DMS 273 treated with DMSO at 0.1 percent for 48 hours (cell line): ENCODE measurements at places on chromosomes 11 and 22.

- DNase-seq: no peak
Observed at GRCh38 chr22:44454113-44454769, 43.8 kb downstream of the RTL6 start.

DNA sequence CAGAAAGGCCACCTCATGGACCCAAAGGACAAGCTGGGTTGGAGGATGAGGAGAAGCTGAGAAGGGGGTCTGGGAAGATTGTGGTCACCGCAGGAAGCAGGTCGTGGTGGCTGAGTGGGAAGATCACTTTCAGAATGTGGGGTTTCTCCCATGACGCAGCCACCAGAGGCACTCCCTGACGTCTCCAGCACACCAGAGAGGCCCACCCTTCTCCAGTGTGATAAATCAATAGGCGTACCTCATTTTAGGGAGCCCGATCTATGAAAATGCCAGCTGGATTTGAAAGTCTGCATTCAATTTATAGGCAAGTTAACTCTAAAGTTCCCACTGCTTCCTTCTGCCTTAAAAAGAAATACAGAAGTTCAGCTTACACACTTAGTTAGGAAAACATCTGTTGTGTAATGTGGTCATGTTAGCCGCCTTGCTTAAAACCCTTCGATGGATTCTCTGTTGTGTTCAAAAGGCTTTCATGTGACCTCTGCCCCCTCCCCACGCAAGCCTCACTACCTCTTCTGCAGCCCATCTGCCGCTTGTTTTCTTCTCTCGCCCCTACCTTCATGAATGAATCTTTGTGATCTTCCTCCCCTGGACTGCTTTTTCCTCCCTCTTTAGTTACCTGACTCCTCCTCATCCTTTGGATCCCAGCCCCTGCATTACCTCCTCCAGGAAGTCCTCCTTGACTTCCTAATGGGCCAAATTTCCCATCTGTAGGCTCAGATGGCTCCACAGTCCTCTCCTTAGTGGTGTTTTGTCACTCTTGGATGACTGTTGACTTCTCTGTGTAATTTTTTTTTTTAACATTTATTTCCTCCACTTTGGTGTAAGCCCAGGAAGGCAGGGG lies 10.7 kb downstream of the TSPAN18 start:
- no peak for DNase-seq

- DNase-seq: no peak
Observed at GRCh38 chr11:95686265-95686664, 103.3 kb downstream of the FAM76B start.

GRCh38 chr22:20102203-20102780 lies 13.6 kb upstream of the RANBP1 start:
- DNase-seq: no peak

GRCh38 chr11:97229936-97230335 lies 840.1 kb downstream of the JRKL start:
- DNase-seq: no peak

DNA sequence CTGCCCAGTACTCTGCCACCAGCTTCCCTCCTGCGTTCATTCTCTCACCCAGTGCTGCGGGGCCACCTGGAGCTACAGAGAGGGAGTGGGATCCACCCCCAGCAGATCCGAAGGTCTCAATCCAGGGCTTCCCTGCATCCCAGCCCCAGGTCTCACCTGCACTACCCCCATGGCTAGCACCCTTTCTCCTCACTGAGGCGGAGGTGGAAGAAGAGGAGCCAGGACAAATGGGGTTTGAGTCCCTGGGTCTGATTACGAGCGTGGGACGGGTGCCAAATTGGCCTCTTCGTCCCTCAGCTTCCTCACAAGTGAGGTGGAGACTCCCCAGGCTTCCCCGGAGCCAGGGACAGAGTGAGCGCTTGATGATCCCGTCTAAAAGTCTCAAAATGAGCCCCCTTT lies 64.2 kb downstream of the NFAM1 start:
- no peak for DNase-seq

DNA sequence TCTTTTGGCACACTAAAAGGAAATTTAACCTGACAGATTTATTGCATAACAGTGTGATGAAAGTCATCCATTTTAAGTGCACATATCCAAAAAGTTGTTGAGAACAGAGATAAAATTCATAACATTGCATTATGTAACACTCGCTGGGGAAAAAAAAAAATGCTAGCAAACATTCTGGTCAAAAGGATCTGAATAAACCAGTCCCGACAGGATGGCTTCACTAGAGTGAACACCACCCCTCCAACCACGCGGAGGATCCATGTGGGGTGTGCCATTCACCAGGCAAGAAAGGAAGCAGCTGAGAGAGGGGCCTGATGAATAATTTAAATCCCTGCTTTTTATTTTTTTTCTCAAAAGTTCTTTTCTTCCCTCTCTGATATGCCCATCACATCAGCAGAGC lies 258.7 kb downstream of the DCDC1 start:
- no peak for DNase-seq

DNA sequence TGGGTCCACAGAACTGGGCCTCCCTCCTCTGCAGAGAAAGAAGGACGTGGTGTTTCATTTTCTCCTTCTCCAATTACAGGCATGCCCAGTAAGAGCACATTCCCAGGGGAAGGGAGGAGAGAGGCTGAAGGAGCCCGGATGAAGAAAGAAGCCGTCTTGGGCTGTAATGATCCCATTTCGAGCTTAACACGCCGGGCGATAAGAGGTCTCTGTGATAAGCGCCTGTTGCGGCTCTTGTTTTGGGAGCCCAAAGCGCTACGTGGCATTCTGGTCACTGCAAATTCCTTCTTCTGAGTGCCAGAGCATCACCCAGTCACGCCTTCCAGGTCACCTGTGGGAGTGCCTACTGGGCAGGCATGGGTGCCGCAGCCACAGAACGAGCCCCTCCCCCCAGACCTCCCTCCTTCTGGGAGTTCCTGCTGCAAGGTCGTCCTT lies 57.5 kb downstream of the ANO1 start:
- DNase-seq: no peak

GRCh38 chr11:67656278-67656922 lies 5.9 kb upstream of the ACY3 start:
- DNase-seq: no peak

DNA sequence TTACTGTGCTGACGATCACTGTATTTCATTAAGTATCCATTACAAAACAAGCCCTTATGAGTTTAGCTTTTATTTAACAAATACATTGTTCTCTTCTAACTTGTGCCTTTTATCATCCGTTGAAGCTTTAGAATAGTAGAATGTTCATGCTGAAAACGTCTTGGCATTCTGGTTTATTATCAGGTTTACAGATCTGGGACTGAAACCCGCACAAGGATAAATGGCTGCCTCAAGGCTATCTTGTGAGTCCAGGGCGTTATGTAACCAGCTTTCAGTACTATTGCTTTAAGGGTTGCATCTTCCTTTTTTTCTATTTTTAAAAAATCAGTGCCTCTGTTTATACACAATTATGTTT lies 66.6 kb upstream of the PRODH start:
- no peak for DNase-seq

DNA sequence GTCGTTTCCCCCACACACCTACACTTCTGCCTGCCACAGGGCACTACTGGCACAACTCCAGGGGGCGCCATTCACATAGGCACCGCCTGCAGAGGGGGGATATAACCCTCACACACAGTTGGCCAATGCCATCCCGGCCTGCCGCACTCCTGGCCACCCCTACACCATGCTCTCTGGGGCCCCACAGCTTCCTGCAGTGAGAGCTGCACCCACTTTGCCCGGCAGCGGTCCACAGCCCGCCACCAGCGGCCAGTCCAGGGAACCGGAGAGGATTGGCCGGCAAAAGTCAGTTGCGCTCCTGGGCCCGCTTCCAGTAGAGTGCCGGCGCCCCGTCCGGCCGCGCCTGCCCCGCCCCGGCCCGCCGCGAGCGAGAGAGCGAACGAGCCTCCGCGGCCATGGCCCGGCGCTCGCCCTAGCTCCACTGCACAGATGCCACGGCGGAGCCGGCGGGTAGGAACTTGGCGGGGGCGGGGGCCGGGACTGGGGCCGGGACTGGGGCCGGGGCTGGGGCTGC lies 25.6 kb upstream of the SUSD2 start:
- no peak for DNase-seq

DNA sequence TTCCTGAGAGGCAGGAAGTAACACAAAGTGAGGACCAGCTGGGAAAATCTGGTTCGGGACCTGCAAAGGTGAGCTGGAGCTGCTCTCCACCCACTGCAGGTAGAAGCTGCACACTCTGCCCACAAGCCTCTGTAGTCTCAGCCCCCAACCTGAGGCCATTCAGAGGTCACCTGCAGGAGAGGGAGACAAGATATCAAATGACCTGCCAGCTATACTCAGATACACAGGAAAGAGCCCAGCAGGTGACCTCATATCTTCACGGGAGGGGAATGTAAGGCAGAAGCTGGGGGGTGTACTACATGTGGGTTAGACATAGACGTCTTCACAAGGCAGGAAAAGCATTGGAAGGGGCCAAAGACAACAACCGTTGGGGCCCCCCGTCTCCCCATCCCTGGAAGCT lies 86.1 kb downstream of the APIP start:
- DNase-seq: no peak

DNA sequence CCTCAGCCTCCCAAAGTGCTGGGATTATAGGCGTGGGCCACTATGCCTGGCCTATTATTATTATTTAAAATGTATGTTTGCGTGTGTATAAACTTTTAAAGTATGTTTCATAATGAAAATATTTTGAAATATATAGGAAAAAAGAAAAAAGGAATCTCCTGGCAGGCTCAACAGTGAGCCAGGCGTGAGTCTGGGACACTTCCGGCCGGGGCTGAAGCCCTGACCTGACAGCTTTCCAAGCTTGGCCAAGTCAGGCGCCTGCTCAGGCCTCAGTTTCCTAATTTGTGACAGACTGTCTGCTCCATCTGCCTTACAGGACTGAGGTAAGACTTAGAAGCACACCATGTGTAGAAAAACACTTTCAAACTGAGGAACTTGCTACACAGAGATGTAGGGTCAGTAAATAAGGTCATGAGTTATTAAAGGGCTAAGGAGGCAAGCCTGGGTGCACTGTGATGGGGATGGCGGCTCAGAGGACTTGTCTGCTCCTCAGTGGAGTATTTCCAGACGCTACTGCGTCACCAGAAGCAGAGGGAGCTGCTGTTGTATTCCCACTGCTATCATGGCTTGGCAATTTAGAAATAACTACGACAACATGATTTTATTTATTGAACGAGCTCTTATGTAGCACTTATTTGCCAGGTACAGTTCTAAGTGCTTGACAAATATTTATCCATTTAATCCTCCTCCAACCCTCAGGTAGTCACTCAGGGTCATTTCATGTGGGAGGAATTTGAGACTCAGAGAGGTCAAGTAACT lies 100.1 kb downstream of the PRR5L start:
- no peak for DNase-seq

DNA sequence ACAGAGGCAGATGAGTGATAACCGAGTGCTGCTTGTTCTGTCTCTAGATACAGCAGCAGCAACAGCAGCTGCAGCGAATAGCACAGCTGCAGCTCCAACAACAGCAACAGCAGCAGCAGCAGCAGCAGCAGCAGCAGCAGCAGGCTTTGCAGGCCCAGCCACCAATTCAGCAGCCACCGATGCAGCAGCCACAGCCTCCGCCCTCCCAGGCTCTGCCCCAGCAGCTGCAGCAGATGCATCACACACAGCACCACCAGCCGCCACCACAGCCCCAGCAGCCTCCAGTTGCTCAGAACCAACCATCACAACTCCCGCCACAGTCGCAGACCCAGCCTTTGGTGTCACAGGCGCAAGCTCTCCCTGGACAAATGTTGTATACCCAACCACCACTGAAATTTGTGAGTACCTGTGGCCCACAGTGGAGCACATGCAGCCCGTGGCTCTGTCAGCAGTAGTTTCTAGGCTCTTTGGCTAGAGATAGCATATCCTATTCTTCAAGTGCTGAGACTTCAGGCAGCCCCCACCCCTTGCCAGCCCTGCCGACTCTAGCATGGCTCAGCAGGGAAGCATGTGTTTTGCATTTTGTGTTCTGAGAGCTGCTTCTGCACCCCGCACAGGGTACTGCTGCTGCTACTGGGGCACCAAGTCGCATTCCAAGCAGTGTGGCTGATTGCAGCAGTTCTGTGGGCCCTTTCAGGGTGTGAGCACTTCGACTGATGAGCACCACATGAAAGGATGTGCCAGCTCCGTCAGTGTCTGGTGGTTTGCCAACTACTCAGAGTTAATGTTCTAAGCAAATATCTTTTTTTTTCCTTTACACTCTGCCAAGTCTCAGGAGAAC lies 59.2 kb downstream of the MED15 start:
- DNase-seq: no peak

GRCh38 chr11:114348200-114349191 lies 51.8 kb downstream of the C11orf71 start:
- no peak for DNase-seq

- DNase-seq: no peak
Observed at GRCh38 chr11:30735946-30736345, 149.8 kb upstream of the MPPED2 start.

- DNase-seq: no peak
Observed at GRCh38 chr11:66230156-66230555, 38.3 kb upstream of the RAB1B start.

GRCh38 chr22:47053726-47054141 lies 291.3 kb downstream of the TBC1D22A start:
- no peak for DNase-seq

GRCh38 chr11:67027483-67027930 lies 4.6 kb downstream of the SYT12 start:
- no peak for DNase-seq

DNA sequence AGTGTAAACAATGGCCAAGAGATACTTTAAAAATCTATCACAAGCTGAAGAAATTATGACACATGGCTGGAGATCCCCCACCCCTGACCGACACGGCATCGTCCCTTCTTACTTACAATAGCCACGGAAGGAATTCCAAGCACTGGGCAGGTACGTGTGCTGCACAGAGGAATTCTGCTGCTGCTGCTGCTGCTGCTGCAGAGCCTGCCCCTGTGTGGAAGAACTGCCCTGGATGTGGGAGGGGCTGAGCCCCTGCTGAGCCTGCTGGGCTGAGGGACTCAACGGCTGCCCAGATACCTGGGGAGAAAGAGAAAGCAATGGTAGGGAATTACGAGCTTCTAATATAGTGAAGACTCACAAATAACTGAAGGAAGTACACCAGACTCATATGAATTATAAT lies 15.0 kb upstream of the NFRKB start:
- DNase-seq: no peak

GRCh38 chr11:8828580-8829361 lies 82.2 kb upstream of the AKIP1 start:
- DNase-seq: no peak
